ENCODE measurements at places on chromosomes 7 and 10.

DNA sequence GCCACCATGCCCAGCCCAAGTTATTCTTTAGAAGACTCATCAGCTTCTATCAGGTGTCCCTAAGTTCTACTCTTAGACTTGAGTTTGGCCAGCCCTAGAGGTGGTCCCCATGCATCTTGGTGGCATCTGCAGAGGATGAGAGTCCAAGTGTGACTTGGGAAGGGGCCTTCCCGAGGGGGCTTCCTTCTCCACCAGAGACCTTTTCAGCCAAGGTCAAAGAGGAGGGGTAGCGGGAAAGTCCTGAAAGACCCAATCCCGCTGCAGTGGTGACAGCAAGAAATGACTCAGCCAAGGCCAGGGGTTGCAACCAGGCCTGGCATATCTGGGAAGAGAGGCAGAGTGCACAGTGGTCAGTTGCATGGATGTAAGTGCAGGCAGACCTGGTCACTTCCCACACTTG lies 61.7 kb upstream of the MGMT start:
- DNase-seq = no peak

DNA sequence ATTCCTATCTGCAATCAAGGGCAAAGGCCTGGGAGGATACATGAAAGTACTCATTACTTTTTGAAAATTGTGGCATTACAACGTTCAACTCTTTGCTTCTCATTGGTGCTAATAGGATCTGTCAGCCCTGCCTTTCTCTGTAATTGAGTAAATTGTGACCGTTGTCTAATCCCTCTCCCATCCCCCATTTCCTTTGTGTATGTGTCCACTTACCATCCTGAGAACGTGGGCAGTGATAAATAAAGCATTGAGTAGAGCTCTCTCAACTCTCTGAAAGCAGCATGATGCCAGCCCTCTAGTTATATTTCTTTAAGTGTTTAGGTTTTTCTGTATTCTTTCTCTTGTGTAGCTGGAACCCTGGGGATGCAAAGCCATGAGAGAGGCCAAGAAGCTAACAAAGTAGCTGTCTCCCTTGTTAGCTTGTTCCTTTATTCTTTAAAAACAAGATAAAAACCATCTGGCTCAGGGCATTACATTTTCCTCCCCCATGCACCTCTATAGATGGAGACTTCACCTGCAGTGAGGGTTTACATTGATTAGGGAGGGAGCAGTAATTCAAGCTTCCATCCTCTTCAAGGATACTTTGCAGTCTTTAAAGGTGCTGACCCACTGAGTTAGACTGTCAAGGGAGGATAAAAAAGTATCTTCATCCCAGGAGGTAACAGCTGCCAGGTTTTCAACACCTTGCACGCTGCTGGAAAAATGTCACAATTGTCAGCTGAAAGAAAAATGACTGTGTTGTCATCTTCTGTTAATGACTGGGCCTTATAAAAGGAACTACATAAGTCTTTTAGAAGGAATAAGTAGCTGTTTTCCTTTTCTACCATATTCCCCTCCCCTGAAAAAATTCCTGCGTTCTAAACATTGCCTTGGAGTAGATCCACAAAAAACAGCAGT lies 112.3 kb downstream of the BTRC start:
- DNase-seq = no peak

- DNase-seq = peak; percentile 14
Measured at GRCh38 chr7:123242467-123243092, 42.8 kb upstream of the SLC13A1 start.

DNA sequence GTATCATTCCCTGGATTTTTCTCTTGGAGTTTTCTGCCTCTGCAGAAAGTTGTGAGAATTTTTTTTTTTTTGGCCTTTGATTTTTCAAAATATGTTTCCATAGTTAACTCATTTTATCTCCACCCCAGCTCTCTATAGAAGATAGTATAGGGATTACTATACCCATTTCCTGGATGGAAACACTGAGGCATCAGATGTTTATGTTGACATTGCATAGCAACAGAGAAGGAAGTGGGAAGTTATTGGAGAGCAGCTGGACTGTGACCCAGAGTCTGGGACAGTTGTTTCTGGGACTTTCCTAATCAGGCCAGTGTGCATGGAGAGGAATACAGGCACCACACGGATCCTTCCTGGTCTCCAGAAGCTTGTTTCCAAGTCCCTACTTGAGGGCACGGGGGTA lies 158.0 kb downstream of the CDH23 start:
- no peak for DNase-seq

DNA sequence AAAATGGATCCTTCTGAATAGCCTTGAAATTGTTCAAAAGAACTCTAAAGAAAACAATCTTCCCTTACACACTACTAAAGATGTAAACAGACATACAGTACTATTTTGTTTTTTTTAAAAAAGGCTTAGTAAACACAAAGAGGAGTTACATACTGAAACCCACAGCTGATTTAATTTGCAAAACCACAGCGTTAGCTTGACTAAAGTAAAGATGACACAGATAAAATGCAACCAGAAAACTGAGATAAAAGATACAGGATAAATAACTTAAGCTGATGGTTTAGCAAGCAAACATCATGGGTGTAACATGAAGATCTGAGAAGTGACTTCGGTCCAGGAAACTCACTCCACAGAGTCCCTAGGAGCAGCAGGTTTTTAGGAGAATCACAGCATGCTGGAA lies 21.8 kb downstream of the PRKCQ start:
- no peak for DNase-seq

DNA sequence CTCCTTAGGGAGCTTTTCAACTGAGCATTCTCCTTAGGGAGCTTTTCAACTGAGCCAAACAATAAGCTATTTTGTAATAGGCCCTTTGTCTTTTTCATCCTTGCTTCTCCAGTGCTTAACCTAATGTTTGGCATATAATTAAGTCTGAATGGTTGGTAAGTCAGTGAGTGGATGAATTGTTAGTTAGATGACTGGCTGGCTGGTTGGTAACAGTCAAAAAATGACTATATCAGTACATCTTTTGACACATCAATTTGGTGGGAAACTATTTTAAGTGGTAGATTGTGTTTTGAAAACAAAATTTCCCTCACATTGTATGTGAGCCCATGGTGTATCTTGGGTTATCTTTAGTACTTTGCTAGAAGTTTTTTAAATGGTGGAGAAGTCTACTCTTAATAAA lies 16.4 kb downstream of the ING3 start:
- no peak for DNase-seq

DNA sequence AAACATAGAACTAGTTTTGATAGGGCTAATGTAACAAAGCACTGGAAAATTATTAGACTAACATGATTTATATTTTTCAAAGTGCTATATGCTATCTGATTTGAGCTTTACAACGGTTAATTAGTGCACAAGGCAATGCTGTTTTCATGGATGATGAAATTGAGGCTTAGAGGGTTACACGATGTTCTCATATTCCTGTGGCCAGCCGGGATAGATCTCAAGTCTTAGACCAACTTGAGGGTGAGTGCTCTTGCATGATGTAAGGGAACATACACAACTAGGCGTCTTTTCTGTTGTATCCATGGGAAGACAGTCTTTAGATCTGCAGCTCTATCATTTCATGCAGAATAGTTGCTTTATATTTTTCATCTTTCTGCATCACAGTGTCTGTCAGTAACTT lies 4.1 kb downstream of the PRPF18 start:
- no peak for DNase-seq

DNA sequence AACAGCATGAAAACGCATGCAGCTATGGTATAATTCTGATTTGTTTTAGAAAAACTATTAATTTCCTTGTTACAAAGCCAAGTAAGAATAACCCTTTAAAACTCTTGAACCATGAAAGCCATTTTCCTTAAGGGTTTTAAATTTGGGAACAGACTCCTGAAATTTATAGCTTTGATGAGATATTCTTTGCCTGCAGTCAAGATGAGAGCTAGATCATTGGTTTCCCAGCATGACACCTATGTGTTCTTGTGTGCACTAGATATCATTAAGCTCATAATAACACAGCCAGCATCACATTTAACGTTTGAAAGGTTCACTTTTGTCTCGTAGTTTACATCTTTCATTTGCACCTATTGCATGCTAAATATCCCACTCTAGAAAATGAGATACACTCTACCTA lies 202.2 kb downstream of the PHF14 start:
- DNase-seq = no peak

DNA sequence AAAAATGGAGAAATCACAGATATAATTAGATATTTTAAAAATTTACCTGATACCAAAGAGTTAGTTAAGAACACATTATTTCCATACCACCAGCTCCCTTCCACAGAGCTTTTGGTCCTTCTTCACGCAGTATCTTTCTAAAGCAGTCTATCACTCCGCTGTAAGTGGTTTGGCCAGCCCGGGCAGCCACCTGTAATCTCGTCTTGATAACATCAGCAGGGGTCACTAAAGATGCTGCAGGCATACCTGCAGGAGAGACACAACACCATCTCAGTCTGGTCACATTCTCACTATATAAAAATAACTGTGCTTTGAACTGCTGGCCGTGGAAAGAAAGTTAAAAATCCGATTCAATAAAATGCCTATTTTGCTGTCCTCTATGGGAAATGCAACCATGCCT lies 200.1 kb downstream of the SLC25A13 start:
- DNase-seq = no peak

GRCh38 chr7:118184565-118184940 lies 589 bp downstream of the LSM8 start:
- no peak for DNase-seq

- no peak for DNase-seq
Measured at GRCh38 chr10:117541909-117542705, 439 bp upstream of the EMX2 start.

DNA sequence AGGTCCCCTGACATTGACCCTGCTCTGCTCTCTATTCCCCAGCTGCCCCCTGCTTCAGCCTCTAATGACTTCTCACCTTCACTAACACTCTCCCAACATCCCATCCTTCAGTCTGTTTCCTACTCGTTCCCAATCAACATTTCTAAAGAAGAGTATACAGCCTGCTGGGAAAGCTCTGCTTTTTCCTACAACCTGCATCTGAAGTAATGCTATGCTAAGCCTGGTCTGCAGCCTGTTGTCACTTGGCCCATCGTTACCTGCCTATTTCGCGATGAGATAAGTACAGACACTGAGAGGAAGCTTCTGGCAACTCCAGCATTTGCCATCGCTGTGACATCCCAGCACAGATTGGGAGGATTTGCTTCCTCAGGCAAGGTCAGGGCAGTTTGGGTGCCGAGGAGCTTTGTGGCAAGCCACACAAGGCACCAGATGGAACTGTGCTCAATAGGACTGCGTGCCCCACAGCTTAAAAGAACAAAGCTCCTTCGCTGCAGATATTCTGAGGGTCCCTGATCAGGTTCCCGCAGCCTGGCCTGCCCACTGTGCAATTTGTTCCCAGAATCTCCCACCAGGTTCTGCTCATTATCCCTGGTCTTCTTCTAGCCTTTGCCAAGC lies 51.4 kb downstream of the PKD1L1 start:
- DNase-seq = no peak

GRCh38 chr10:104875561-104875960 lies 234.5 kb downstream of the SORCS3 start:
- no peak for DNase-seq

DNA sequence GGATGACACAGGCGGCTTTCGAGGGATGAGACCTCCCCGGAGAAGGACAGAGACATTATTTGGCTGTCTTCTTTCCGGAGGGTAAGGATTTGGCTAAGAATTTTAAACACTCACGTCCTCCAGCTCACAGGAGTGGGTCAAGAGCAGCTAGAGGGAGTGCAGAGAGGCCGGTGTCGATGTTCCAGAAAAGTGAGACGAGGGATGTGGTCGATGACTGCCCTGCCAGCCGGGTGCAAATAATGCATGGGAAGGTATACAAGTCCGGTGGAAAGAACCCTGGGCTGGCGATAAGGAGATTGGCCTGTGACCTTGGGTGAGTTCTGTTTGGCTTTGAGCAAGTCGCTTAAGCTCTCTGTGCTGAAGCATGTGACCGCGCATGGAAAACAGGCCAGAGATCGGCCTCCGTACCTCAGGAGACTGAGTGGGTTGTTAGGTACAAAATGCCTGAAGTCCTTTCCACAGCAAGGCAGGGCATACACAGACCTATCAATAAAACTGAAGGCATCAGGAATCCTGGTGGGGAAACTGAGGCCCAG lies 149.1 kb downstream of the UBE2H start:
- no peak for DNase-seq

- no peak for DNase-seq
Measured at GRCh38 chr7:112798274-112799159, 8.3 kb upstream of the TMEM168 start.

- no peak for DNase-seq
Measured at GRCh38 chr10:108454793-108455192, 1290.3 kb upstream of the SORCS1 start.

DNA sequence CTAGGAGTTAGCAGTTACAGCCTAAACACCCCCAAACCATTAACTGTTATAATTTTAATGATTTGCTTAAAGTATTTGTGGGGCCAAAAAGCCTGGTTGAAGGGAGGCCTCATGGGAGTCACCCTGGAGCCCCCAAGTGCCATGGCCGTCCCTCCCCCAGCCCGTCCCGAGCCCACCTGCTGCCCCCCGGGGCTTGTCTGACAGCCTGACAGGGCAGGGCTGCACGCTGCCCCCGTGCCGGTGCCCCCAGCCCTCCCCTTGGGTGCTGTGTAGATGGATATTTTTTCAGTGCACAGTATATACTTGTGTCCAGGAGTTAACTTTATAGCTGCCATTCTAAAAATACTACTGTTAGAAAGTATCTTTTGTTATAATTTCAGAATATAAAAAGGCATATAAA lies 108.4 kb downstream of the CYTH3 start:
- DNase-seq = no peak

GRCh38 chr7:112214268-112214667 lies 7.8 kb downstream of the ZNF277 start:
- DNase-seq = no peak

- DNase-seq = no peak
Measured at GRCh38 chr7:132030086-132030568, 473.7 kb upstream of the PODXL start.

DNA sequence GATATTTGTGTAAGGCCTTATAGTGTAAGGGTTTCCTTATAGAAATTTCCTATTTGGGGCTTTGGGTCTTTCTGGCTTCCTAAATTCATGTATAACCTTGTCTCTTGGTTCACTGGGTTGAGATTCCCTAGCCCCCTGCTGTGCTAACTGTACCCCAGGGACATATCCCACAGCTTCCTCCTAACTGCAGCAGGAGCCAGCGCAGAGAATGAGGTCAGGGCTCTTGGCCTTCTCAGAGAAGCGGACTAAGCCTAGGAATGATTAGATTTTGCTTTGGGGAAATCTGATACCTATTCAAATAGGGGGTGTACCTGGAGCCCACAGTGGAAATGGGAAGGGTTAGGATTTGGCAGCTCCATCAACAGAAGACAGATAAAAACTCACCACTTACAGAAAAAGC lies 138.1 kb upstream of the EFCAB10 start:
- DNase-seq = no peak

All from NCI-H2029 treated with DMSO at 0.1 percent for 48 hours (cell line).